Thymus (tissue), 14 donors: ENCODE measurements at places on chromosomes 12 and 14.
A peak's percentile ranks its signal among the peaks of the same experiment; 100 is the strongest.

DNA sequence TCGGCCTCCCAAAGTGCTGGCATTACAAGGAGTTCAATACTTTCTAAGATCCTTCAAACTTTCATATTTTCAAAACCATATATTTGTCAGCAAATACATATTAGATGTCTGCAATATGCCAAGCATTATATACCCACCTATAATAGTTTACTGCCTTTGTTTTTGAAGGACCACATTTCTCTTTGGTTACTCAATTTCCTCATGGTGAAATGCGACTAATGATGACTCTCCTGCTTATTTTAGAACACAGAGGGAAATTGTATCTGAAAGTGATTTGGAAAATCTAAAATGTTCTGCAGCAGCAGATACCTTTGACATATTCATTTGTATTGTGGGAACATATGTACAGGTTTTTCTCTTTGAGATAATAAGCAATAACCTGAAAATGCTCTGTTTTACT is 2.7 kb upstream of the CNTN1 start:
- DNase-seq: no peak
- no peaks in the 10 kb centered on the region for H3K4me1 ChIP-seq
- no peak overlapping the region for H3K4me3 ChIP-seq

DNA sequence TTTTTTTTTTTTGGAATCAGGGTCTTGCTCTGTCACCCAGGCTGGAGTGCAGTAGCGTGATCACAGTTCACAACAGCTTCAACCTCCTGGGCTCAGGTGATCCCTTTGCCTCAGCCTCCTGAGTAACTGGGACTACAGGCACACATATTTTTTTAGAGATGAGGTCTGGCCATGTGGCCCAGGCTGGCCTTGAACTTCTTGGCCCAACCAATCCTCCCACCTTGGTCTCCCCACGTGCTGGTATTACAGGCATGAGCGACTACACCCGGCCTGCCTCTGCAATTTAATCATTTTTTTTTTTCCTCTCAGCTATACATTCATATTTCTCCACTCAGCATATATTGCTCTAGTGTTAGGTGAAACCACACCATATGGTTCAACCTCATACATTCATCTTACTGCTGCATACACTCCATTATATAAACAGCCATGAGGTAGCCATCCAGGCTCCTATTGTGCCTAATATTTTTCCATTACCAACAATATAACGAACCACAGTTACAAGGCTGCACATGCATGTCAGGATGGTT is 7.1 kb downstream of the STX2 start:
- no peak overlapping the region for H3K4me3 ChIP-seq
- H3K36me3 ChIP-seq: no peaks in the 10 kb centered on the region
- H3K27ac ChIP-seq: no peak overlapping the region
- no peaks in the 10 kb centered on the region for H3K27me3 ChIP-seq
- no peak for DNase-seq

- no peak overlapping the region for H3K4me3 ChIP-seq
- no peaks in the 10 kb centered on the region for H3K27me3 ChIP-seq
- H3K4me1 ChIP-seq: peaks cover 36% of the 10 kb centered on the region
- DNase-seq: no peak
- H3K27ac ChIP-seq: no peak overlapping the region
Measured at GRCh38 chr12:52644078-52644415, 8.0 kb downstream of the KRT2 start.

- H3K4me1 ChIP-seq: no peaks in the 10 kb centered on the region
- no peaks in the 10 kb centered on the region for H3K36me3 ChIP-seq
- no peaks in the 10 kb centered on the region for H3K27me3 ChIP-seq
- no peak overlapping the region for H3K4me3 ChIP-seq
- no peak overlapping the region for H3K27ac ChIP-seq
- no peak for DNase-seq
Measured at GRCh38 chr12:107938446-107938845, 163.9 kb downstream of the ASCL4 start.

DNA sequence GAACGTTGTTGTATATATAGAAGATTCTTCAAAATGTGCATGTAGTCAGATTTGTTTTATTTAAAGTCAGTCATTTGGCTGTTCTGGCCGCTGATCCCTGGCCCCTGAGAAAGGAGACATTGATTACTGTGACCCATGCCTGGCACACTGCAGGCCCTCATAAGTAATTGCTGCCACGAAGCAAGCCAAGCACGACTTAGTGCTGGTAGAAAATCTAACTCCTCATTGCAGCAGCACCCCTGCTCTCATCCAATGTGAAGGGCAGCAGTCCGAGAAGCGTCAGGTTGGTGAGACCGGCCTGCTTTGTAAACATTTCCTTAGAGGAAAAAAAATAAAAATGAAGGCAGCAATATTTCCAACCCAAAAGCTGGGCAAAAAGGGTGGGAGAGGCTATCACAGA is 22.8 kb upstream of the TMTC2 start:
- no peak for DNase-seq
- H3K4me1 ChIP-seq: no peaks in the 10 kb centered on the region
- H3K4me3 ChIP-seq: no peak overlapping the region
- H3K36me3 ChIP-seq: no peaks in the 10 kb centered on the region
- H3K27me3 ChIP-seq: no peaks in the 10 kb centered on the region
- no peak overlapping the region for H3K27ac ChIP-seq

GRCh38 chr14:53391156-53391555 is 238.0 kb upstream of the DDHD1 start:
- no peak for DNase-seq
- H3K27ac ChIP-seq: no peak overlapping the region
- no peaks in the 10 kb centered on the region for H3K36me3 ChIP-seq

DNA sequence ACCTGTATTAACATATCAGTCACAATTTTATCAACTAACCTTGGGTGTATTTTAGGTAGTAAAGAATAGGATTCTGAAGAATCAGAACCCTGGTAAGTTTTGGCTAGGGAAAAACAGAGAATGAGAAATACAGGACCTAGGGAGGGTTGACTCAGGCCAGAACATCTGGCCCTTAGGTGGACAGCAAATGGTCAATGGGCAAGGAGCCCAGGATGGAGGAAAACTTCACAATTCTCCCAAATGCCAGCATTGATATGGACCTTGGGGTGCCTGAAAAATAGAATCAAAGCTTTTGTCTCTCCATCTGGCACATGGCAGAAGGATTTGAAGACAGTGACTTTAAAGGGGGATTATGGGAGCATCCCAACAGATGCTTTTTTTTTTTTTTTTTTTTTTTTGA is 32.7 kb upstream of the PRPF39 start:
- no peak for DNase-seq
- no peaks in the 10 kb centered on the region for H3K4me1 ChIP-seq
- H3K36me3 ChIP-seq: peaks cover 14% of the 10 kb centered on the region
- no peaks in the 10 kb centered on the region for H3K27me3 ChIP-seq

- no peak overlapping the region for H3K27ac ChIP-seq
- H3K36me3 ChIP-seq: peaks cover 13% of the 10 kb centered on the region
- no peaks in the 10 kb centered on the region for H3K27me3 ChIP-seq
- DNase-seq: no peak
Measured at GRCh38 chr12:104602896-104603295, 146.1 kb downstream of the CHST11 start.

DNA sequence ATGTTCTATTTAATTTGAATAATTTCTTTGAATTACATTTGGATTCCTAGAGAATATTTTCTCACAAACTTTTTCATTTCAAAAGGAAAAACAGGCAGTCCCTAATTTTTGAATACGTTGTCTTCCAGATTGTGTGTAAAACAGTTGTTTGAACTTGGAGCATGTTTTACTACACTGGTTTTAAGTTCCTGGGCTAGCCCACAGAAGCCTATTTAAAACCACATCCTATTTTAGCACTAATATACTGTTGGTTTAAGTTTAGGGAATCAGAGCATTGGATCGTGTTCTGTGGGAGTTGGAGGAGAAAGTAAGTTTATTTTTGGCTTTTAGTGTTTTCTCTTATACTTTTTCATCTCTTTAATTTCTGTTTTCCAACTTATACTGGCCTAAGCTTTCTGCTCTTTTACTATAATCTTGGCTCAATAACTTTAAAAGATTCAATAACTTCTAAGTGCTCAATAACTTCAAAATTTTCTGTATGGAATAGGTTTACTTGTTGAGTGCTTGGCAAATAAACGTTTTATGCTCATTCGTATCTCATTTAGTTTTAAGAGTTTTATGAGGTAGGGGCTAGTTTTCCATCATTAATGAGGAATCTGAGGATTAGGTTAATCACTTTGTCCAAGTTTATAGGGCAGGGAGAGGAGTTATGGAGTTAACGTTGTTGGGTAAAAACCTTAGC is 14.9 kb downstream of the LEMD3 start:
- DNase-seq: no peak
- no peak overlapping the region for H3K27ac ChIP-seq
- H3K4me1 ChIP-seq: no peaks in the 10 kb centered on the region
- H3K4me3 ChIP-seq: no peak overlapping the region
- no peaks in the 10 kb centered on the region for H3K36me3 ChIP-seq

DNA sequence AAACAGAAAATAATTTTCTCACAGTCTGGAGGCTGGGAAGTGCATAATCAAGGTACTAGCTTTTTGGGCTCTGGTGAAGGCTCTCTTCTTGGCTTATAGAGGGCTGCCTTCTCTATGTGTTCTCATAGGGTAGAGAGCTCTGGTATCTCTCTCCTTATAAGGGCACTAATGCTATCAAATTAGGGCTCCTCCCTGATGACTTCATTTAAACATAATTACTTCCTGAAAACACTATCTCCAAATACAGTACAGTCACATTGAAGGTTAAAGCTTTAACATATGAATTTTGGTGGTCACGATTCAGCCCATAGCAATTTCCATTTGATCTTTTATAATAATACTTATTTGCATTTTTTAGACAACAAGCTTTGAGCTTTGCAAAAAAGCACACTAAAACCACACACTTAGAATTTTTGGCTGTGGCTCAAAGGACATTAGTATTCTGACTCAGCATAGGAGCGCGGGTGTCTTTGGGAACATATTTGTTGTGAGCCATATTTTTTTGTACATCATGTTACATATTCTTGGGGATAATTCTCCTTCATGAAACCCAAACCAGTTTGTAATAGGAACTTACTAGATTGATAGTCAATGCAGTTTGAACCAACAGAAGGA is 808.1 kb upstream of the FBXO33 start:
- no peak overlapping the region for H3K4me3 ChIP-seq
- no peak for DNase-seq
- H3K36me3 ChIP-seq: no peaks in the 10 kb centered on the region
- no peak overlapping the region for H3K27ac ChIP-seq
- H3K27me3 ChIP-seq: no peaks in the 10 kb centered on the region
- no peaks in the 10 kb centered on the region for H3K4me1 ChIP-seq

- no peak overlapping the region for H3K4me3 ChIP-seq
- no peak overlapping the region for H3K27ac ChIP-seq
- H3K4me1 ChIP-seq: no peaks in the 10 kb centered on the region
- H3K27me3 ChIP-seq: no peaks in the 10 kb centered on the region
Measured at GRCh38 chr12:75020068-75020557, 189.5 kb downstream of the KCNC2 start.

- no peak for DNase-seq
- no peaks in the 10 kb centered on the region for H3K36me3 ChIP-seq
- H3K4me1 ChIP-seq: no peaks in the 10 kb centered on the region
- H3K4me3 ChIP-seq: no peak overlapping the region
- H3K27me3 ChIP-seq: no peaks in the 10 kb centered on the region
Measured at GRCh38 chr12:79058342-79058741, 193.8 kb downstream of the SYT1 start.

DNA sequence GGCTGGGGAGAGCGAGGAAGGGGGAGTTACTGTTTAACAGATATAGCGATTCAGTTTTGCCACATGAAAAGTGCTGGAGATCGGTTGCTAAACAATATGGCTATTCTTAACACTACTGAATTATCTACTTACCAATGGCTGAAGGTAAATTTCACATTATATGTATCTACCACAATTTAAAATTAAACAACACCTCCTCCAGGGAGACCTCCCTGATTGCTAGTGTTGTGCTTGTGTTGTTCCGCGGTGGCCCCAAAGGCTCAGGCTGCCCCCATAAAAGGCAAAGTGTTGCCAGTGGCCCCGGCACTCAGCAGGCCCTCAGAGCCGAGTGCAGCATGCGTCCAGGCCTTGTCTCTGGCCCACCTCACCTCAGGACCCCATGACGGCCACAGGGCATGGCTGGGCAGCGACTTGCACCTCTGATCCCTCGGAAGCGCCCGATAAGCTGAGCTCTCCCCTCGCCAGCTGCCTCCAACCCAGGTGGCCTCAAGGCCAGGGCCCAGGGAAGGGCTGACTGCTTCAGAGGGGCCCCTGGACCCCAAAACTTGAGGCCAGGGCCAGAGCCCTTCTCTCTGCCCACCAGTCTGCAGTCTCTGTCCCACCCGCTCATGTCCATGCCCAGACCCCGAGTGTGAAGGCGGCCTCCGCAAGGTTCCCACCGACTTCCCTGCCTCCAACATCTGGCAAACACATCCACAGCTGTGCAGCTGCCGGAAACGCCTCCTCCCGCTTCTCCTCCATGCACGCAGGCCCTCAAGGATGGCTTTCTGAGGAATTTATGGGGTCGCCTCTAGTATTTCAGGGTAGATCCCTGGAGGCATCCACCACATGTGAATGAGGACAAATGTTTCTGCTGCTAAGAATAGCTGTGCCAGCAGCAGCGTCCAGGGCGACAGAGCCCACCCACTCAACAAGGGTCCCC is 60.0 kb downstream of the NCOR2 start:
- H3K27ac ChIP-seq: no peak overlapping the region
- no peaks in the 10 kb centered on the region for H3K27me3 ChIP-seq
- H3K36me3 ChIP-seq: peaks cover 15% of the 10 kb centered on the region
- DNase-seq: no peak
- peaks cover 14% of the 10 kb centered on the region for H3K4me1 ChIP-seq
- no peak overlapping the region for H3K4me3 ChIP-seq

DNA sequence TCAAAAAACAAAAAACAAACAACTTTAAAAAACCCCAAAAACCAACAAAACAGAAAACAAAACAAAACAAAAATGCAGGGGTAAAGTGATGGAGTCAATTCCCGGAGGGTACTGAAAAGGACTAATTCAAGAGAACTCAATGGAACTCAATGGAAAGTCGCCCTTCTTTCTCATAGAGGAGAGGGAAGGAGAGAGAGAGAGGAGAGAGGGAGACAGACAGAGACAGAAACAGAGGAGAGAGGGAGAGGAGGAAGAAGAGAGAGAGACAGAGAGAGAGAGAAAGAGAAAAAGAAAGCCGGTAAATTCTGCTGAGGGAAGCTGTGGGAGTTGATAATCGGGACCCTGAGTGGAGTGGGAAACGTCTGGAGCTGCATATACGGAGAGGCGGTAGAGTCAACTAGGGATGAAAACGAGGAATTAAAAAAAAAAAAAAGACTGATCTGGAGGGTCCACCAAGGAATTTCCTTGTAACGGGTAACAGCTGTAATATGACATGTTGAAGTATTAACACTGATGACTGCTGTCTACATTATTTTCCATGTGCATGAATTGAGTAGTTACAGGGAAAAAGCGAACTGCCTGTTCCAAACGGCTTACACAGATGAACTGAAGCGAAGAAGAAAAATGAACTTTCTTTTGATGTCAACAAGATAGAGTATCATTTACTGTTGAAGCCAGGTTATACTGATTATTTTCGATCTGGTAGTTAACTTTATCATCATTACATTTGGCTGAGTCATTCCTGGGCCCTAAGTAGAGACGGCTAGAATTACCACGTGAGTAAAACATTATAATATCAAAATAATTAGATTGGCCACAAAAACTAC is 934 bp upstream of the ZC2HC1C start:
- no peaks in the 10 kb centered on the region for H3K27me3 ChIP-seq
- peaks cover 28% of the 10 kb centered on the region for H3K4me1 ChIP-seq
- H3K4me3 ChIP-seq: peak overlapping the region; percentile 65
- no peak for DNase-seq

- peaks cover 22% of the 10 kb centered on the region for H3K27me3 ChIP-seq
- no peaks in the 10 kb centered on the region for H3K36me3 ChIP-seq
- H3K27ac ChIP-seq: peak overlapping the region; percentile 89
- peak overlapping the region; percentile 43 for H3K4me3 ChIP-seq
- peaks cover 9% of the 10 kb centered on the region for H3K4me1 ChIP-seq
Measured at GRCh38 chr12:101877806-101878242, 444 bp downstream of the DRAM1 start.
